ENCODE measurements at places on chromosomes 13 and 19.

DNA sequence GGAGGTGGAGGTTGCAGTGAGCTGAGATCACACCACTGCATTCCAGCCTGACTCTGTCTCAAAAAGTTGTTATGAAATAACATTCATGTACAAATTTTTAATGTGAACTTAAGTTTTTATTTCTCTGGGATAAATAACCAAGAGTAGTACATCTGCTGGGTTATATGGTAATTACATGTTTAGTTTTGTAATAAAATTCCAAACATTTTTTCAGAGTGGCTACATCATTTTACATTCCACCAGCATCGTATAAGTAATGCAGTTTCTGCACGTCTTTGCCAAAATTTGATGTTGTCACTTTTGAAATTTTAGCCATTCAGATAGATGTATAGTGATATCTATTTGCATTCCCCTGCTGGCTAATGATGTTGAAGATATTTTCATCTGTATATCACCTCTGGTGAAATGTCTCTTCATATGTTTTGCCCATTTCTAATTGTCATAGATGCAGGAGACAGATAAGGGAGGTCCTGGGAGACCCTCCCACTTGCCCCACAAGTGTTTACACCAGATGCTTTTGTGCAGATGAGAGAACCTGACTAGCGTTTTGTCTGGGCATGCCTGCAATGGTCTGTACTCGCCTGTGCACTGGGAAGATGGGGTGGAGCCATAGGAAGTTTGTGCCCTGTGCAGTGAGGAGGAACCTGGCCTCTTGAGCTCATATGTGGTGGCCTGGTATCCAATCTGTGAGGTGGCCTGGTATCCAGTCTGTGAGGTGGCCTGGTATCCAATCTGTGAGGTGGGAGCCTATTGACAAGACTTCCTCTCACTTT lies 12.7 kb upstream of the KBTBD6 start:
- no peak for DNase-seq

DNA sequence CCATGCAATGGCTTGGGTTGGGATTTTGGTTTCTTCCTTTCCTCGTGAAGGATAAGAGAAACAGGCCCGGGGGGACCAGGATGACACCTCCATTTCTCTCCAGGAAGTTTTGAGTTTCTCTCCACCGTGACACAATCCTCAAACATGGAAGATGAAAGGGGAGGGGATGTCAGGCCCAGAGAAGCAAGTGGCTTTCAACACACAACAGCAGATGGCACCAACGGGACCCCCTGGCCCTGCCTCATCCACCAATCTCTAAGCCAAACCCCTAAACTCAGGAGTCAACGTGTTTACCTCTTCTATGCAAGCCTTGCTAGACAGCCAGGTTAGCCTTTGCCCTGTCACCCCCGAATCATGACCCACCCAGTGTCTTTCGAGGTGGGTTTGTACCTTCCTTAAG lies 24.1 kb downstream of the SPC24 start:
- DNase-seq: no peak

GRCh38 chr19:11041966-11042627 lies 47.2 kb upstream of the LDLR start:
- no peak for DNase-seq

GRCh38 chr19:618247-618619 lies 15.1 kb downstream of the POLRMT start:
- no peak for DNase-seq

DNA sequence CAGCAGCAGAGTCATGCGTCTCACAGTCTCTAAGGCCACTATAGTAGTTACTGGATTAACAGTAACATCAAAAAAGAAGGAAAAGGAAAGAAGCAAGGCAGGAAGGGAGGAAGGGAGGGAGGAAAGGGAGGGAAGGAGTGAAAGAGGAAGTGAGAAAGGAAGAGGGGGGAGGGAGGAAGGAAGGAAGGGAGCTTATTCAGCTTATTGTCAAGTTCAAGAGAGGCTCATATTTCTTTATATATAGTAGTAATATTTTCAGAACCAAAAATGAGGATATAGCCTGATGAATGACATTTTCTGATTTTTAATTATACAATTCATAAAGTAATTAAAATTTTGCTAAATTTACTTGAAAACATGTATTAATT lies 17.7 kb upstream of the RUBCNL start:
- no peak for DNase-seq

DNA sequence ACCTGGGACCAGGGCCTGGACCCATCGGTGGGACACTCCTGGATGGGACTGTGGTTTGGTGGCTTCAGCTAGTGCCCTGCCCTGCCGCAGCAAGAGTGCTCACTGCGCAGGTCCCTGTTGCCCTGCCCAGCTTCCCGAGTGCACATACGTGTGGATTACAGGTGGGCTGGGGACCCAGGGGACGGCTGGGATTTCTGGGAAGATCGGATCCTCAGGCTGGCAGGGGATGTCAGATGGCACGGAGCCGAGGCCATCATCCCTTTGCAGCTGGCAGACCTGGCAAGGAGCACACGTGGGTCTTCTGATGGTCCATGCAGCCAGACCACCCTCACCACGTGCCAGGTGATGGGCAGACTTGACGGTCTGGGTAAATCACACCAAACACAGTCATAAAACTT lies 69.3 kb downstream of the CHST8 start:
- DNase-seq: no peak

DNA sequence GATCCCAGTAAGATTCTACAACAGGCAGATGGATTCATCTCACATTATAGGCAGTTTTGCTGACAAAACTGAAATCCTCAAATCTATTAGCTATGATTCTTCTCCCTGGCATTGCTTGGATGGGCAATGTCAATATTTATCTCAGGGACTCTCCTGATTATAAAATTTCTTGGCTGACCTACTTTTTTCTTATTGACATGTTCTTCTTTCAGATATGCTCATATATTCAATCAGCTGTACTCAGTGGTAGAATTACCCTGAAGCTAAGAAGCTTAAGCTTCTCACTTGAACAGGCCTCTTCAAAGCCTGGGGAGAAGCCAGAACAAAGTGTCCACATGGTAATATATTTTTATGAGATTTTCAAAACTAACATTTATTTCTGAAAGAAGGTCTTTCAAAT lies 513.6 kb downstream of the PCDH9 start:
- DNase-seq: no peak

DNA sequence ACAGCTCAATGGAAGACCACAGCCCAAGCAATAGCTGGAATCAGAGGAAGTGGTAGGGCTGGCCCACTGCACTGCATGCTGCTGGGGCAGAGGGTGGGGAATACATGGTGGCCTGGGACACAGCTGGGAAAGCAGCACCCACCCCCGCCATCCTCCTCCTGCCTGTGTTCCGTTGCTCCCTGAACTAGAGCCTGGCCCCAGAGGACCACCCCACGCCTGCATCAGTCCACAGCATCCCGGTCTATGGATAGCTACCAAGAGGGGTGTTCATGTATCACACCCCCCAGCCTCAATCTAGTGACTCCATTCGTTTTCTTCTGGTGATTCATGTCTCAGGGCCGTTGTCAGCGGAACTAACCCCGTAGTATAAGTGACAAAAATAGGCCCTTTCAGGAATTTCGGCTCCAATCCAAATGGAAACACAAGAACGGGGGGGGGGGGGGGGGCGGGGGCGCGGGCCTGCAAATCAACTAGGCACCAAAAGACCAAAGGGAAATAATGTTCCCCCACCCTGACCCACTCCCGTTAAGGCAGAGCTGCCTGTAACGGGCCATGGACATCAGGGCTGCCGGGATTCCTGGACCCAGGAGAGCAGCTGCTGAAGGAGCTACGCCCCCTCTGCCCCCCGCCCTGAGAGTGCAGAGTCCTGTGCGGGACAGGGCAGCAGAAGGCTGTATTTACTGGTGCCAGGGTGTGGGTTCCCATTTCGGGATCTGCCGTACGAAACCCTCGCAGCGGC lies 18.9 kb upstream of the EPHX3 start:
- no peak for DNase-seq

GRCh38 chr13:97417698-97418097 lies 16.3 kb upstream of the RAP2A start:
- DNase-seq: no peak

- peak; percentile 59 for DNase-seq
Observed at GRCh38 chr19:756236-756635, 5.3 kb downstream of the MISP start.

DNA sequence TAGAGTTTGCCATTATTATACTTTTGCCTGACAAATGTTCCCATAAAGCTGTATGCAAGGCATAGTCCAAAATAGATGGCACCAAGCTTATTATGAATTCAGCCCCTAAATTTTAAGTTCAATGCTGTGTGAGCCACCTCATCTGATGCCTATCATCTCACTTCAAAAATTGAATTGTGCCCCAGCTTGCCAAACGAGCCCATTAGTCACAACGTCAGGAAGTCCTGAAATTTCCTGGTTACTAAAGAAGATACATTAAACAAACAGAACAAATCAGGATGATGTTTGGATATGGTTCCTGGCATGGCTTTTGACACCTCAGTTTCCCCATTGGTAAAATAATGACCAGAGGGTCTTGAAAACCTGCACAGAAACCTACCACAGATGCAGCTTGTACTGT lies 147.5 kb upstream of the SOX21 start:
- no peak for DNase-seq

DNA sequence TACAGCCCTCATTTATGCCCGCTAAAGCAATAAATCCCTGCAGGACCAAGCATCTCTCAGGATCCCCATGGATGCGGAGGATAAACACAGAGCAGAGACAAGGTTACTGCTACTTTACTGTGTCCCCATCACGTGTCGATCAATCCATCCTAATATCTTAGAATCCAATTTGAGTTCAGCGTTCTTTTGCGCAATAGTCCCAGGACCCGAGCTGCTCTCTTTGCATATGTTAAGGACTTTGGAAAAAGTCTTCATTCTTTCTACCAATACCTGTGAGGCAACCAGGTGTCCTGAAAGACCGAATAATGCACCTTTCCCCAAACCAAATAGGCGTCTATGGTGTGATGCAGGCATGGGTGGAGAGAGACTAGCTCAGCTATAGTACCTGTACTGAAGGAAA lies 38.0 kb upstream of the URAD start:
- DNase-seq: no peak

GRCh38 chr13:61013796-61014195 lies 401.9 kb downstream of the PCDH20 start:
- no peak for DNase-seq

- no peak for DNase-seq
Observed at GRCh38 chr19:11151181-11151580, 4.4 kb downstream of the SPC24 start.

- no peak for DNase-seq
Observed at GRCh38 chr19:49852631-49853126, 1.7 kb downstream of the PTOV1 start.

GRCh38 chr19:49417088-49417487 lies 6.2 kb downstream of the PTH2 start:
- DNase-seq: no peak

GRCh38 chr13:39245688-39246087 lies 207.4 kb downstream of the NHLRC3 start:
- no peak for DNase-seq

DNA sequence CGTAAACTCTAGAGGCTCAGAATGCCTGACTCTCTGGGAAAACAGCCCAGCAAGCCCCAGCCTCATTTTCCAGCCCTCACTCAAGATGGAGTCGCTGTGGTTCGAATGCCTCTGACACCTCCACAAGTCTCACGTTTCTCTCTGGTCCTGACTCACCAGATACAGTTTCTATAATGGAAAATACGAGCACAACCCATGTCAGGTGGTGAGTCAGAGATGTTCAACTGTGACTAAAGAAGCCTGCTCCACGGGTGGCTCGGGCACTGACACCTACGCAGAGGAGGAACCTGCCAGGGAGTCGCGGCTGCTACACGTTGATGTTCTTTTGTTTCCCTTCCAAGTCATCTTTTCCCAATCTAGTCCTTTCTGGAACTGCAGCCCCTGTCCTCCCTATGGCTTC lies 87.1 kb upstream of the STK24 start:
- DNase-seq: peak; percentile 74

DNA sequence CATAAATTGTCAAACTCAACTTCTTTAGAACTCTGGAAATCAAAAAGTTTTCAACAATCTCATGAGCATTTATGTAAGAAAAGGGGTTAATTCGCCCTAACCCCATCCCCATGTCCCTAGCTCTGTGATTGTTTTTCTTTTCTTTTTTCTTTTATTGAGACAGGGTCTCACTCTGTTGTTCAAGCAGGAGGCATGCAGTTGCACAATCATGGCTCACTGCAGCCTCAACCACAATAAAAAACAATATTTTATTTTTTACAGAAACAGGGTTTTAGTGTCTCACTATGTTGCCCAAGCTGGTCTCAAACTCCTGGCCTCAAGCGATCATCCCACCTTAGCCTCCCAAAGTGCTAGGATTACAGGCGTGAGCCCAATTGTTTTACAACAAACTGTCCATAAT lies 16.7 kb downstream of the VWA8 start:
- no peak for DNase-seq

DNA sequence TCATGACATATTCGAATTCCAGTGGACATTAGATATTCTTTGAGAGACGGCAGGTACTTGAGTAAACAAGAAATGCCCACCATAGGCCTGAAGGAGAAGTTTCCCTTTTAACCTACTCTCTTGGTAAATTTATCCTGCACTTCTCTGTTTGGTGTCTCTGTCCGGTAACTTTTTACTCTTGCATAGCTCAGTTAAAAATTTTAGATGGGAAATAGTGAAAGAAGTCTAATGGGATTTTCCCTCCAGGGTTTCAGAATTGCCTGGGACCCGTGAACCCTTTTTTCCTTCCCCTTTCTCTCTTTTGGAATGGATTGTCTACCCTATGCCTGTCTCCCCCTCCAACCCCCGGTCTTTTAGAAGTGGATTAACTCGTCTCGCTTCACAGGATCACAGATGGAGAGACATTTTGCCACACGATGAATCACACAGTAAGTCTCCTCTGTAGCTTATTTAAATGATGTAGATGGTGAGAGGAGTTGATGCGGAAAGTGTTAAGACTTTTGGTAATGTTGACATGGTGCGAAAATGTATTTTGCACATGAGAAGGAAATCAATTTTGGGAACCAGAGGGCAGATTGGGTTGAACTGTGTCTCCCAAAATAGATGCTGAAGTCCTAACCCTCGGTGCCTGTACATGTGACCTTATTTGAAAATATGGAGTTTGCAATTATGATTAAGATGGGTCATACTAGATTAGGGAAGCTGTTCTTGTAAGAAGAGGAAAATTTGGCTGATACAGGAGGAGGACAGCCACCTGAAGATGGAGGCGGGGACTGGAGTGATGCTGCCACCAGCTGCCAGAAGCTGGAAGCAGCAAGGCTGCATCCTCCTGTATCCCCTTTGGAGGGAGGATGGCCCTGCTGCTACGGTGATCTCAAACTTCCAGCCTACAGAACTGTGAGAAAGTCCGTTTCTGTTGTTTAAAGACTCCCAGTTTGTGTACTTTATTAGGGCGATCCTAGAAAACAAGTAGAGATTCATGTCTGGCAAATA lies 711 bp upstream of the MIPEP start:
- no peak for DNase-seq

- peak; percentile 31 for DNase-seq
Observed at GRCh38 chr13:73722120-73722519, 412.1 kb downstream of the KLF12 start.

- DNase-seq: no peak
Observed at GRCh38 chr13:114177245-114178010, 1.6 kb upstream of the CFAP97D2 start.

- no peak for DNase-seq
Observed at GRCh38 chr13:109251956-109252355, 534.4 kb downstream of the IRS2 start.

- no peak for DNase-seq
Observed at GRCh38 chr19:49064768-49065611, at the start of gene NTF4. Gene NTF4 (minus strand): TSS chr19:49064818. CDS start chr19:49061997, 2,821 bp downstream.
